ENCODE measurements at places on chromosomes 1 and 21.

DNA sequence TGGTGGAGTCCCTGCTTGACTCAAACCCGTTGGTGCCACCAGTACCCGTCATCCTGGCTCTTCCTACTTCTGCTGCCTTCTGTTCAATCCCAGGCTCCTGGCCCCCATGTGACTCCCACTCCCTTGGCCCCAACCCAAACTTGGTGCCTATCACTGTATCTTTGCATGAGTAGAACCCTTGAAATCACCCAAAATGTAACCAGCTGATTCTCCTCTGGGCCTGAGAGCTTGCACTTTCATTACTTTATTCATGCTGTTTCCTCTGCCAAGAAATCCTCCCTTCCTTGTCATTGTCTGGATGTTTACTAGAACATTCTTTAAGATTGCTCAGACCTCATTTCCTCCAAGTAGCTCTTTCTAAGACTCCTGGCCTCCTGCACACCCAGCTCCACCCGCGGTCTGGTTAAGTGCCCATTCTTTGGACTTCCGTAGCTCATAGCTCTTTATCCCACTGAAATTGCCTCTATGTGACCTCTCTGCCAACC lies 15.7 kb downstream of the PTAFR start:
- no peak for DNase-seq

DNA sequence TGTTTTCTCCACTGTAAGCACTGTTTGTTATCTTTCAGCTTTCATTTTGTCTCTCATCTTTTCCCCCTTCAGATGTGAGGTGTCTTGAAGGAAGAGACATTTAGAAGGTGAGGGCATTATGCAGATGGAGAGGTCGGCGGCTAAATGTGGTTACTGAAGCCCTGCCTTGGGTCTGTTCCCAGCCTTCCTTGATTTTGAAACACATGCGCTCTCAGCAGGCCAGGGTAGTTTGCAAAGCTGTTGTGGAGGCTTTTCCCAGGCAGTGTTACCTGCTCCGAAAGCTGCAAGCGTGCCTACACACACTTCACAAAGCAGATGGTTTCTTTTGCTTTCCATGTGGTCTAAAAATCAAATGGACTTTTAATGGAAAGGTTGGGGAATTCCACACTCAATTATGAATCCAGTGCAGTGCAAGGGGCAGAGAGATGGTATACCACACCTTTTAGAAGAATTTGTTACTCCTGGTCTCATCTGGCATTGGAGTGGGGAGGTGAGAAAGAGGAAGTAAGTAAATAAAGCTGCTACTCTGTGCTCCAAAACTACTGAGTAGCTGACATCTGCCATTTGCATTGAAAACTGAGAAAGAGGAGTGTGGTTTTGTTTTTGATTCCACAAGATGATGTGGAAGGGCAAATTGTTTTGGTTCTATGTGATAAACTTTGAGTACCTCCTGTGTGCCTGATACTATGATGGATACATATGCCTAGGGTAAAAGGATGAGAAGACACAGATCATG lies 91.9 kb downstream of the NFIA start:
- DNase-seq, result no peak

DNA sequence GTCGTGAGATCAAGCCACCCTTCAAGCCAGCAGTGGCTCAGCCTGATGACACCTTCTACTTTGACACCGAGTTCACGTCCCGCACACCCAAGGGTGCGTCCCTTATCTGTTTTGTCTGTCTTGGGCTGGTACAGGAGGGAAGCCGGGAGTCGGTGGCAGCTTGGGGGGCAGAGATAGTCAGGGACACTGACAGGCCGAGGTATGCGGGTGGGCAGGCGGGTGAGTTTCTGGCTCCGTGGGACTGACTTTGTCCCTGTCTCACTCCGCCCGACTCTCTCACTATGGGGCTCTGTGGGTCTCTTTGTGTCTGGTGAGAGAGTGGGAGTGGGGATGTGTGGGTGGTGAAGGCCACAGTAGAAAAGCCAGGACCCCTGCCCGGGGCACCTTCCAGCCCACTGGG lies 27.4 kb downstream of the RPS6KA1 start:
- DNase-seq, result no peak

GRCh38 chr1:75725266-75725665 lies 757 bp downstream of the ACADM start:
- no peak for DNase-seq

DNA sequence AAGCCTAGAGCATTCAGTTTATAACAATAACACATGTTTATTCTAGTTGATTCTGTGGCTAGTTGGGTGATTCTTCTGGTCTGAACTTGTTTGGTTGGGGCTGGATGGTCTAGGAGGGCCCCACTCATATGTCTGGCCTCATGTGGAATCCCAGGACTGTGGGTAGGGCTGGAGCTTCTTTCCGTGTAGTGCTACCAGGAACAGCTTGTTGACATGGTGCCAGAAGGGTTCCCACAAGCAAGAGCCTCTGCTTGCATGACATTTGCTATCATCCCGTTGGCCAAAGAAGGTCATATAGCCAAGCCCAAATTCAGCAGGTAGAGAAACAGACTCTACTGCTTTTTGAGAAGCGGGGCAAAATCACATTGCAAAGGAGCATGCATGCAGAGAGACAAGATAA lies 67.6 kb upstream of the PPP2R5A start:
- DNase-seq, result no peak

DNA sequence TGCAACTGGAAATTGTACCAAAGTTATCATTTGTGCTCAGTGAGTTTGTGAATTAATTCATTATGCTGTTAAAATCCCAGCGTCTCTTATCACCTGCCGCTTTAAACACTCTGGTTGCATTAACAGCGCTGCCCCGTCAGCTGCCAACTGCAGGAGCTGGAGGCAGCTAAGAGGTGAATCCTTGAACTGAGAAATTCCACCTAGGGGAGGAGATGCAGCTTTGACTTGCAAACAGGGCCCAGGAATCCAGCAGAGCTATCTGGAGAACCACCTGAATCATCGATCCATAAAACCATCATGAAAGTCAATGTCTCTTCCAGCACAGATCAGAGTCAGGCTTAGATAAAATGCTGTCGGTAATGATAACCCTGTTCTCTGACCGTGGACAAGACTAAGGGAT lies 140.7 kb upstream of the PTBP2 start:
- no peak for DNase-seq

GRCh38 chr1:206809504-206810084 lies 37.3 kb upstream of the IL10 start:
- DNase-seq, result no peak

DNA sequence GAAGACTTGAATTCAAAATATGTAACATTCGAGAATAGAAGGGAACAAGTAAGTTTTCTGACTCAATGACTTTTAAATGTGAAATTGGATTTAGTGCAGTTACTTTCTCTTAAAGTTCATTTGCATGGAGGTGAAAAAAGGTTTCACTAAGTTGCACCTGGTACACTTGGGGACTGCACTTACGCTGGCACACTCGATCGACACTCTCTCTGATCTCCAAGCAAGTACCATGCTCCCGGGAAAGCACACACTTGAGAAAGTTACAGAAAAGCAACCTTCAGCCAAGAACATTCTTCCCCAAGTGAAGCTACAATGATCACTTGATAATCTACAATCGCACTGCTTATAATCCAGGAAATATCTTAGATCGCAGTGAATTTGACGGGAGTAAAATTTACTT lies 63.1 kb downstream of the COQ8A start:
- no peak for DNase-seq

DNA sequence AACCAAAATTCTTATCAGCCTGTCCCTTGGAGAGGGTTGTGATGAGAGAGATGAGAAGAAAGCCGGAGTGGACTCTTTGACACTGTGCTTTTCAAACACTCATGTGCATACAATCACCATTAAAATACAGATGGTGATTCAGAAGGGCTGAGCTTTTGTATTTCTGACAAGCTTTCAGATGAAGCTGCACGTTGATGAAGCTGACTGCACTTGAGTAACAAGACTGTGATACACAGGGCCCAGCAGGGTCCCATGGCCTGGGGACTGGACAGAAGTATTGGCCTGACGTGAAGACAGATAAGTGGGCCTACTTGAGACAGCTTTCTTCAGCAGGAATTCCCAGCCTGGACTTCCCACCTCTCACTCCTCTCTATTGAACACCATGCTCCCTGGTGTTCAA lies 258.2 kb downstream of the CHRM3 start:
- no peak for DNase-seq

- no peak for DNase-seq
These were observed 27.2 kb upstream of the TSPAN2 start for GRCh38 chr1:115116512-115116911.

- no peak for DNase-seq
These were observed 151.7 kb upstream of the ZNF648 start for GRCh38 chr1:182213163-182213562.

- no peak for DNase-seq
These were observed 110.0 kb downstream of the SMYD3 start for GRCh38 chr1:246397046-246397445.

DNA sequence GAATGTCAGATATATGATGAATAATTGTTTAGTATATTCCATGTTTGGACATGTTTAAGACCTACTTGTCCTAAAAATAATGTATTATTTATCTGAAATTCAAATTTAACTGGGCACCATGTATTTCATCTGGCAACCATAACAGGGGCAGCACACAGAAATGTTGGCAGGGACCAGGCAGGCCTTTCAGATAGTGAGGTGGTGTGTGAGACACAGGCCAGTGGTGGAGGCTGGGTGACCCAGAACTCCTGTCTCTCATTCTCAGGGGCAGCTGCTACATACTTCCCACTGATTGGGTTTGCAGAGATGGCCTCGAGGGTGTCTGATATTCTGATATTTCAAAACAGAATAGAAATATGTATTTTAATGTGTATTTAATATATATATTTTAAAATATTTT lies 1.3 kb upstream of the FASLG start:
- DNase-seq, result no peak

DNA sequence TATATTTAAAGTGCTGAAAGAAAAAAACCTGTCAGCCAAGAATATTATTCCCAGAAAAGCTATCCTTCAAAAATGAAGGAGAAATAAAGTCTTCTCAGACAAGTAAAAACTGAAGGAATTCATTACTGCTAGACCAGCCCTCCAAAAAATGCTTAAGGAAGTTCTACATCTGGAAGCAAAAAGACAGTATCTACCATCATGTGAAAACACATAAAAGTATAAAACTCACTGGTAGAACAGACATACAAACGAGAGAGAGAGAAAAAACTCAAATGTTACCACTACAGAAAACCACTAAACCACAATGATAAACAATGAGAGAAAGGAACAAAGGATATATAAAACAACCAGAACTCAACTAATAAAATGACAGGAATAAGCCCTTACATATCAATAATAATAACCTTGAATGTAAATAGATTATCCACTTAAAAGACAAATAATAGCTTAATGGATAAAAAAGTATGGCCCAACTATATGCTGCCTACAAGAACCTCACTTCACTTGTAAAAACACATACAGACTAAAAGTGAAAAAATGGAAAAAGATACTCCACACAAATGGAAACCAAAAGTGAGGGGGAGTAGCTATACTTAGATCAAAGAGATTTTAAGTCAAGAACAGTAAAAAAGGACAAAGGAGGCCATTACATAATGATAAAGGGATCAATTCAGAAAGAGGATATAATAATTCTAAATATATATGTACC lies 22.0 kb downstream of the NSL1 start:
- no peak for DNase-seq

DNA sequence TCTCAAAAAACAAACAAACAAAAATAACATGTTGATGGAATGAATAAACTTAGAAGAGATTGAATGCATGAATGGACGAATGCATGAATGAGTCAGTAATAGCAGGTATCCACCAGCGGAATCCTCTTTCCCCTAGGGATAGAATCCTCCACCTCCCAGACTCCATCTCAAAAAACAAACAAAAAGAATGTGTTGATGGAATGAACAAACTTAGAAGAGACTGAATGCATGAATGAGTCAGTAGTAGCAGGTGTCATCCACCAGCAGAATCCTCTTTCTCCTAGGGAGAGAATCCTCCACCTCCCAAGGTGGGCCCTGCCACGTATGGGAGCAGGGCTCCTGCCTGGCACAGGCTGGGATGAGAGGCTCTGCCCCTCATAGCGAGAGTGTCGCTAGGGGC lies 26.8 kb upstream of the RNF19B start:
- DNase-seq, result no peak

GRCh38 chr1:10025354-10025753 lies 7.4 kb upstream of the UBE4B start:
- DNase-seq, result no peak

DNA sequence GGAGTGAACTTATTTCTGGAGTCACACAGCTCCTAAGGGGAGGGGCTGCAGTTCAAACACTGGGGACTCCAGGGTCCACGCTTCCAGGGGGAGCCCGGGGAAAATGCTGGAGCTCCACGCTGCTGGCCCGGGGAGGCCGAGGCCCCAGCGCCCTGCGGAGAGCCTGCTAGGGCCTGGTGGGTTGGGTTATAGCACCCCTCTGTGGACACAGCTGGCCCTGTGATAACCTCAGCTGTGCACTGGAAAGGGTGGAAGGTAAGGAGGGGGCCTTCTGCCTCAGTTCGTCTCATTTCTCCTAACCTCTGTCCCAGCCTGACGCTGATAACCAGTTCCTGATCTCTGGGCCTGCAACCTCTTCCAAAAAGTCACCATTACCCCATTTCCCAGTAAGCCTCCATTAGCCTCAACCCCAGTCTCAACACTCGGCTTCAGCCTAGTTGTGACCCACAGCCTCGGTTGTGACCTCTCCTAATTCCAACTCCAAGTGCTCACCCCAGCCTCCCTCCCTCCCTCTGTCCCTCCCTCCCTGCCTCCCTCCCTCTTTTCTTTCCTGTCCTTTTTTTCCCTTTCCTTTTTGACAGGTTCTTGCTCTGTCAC lies 7.1 kb downstream of the NBL1 start:
- DNase-seq, result peak; percentile 61

DNA sequence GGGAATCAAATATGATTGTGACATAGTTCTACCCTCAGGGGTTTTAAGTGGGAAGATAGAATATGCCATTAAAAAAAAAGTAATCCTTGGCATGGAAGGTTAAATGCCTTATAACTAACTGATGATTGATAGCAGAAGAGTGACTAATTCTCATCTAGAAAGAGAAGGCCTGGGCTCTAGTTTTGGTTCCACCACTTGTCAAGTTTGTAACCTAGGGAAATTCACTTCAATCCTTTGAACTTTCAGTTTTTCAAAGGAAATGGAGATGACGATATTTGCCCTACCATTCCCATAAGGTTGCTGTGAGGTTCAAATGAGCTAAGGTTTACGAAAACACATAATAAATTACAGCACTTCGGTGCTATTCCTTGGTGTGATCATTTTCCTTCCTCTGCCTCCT lies 88.5 kb downstream of the GPR88 start:
- DNase-seq, result no peak

DNA sequence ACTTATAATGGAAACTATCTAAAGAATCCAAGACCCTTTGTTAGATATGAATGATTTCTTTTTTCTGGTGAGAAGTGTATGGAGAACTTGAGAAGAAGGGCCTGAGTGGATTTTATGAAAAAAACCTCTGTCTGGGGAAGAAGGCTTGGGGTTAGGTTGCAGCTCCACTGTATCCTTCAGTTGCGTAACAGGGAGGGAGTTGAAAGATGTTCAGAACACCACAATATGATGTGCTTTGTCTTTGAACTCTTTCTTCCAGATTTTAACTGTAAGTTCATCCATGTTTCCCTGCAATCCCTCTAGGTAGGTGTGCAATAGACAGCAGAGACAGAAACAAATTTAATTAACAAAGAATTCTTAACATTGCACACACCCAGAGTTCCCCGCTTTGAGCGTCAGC lies 125.8 kb upstream of the NFIA start:
- DNase-seq, result no peak
